ENCODE measurements at places on chromosomes 2 and 18.

DNA sequence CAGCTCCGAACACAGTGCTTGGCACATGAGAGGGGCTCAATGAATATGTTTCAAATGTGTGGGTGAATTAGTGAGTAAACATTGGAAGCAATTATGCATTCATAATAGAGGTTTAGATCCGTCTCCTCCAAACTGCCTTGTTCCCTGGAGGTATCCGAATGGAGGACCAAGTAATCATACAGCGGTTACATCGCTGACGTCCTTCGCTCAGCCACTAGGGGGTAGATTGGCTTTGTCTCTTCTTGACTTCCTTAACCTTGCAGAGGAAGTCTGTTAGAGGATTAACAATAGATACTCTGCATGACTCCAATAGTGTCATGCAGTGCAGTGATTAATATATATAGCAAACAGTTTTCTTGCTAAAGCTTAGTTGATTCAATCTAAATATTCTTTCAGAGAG is 517.0 kb downstream of the PTPRM start:
- peak; percentile 36 for DNase-seq

DNA sequence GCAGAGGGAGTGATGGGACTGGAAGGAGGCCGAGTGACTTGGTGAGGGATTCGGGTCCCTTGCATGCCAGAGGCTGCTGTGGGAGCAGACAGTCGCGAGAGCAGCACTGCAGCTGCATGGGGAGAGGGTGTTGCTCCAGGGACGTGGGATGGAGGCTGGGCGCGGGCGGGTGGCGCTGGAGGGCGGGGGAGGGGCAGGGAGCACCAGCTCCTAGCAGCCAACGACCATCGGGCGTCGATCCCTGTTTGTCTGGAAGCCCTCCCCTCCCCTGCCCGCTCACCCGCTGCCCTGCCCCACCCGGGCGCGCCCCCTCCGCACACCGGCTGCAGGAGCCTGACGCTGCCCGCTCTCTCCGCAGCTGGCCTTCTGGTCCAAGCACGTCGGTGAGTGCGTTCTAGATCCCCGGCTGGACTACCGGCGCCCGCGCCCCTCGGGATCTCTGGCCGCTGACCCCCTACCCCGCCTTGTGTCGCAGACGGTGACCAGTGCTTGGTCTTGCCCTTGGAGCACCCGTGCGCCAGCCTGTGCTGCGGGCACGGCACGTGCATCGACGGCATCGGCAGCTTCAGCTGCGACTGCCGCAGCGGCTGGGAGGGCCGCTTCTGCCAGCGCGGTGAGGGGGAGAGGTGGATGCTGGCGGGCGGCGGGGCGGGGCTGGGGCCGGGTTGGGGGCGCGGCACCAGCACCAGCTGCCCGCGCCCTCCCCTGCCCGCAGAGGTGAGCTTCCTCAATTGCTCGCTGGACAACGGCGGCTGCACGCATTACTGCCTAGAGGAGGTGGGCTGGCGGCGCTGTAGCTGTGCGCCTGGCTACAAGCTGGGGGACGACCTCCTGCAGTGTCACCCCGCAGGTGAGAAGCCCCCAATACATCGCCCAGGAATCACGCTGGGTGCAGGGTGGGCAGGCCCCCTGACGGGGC is 4.6 kb downstream of the PROC start:
- no peak for DNase-seq

DNA sequence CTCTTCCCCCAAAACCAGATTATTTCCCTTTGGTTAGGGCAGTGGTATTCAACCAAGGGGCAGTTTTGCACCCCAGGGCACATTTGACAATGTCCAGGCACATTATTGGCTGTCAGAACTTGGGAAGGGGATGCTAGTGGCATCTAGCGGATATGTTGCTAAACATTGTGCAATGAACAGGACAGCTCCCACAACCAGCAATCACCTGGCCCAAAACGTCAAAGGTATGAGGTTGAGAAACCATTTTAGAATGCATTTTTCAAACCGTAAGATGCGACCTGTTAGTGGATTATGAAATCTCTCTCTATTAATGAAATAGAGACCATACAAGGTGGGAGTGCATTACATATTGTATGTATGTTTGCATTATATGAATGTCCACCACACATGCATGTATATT is 54.2 kb downstream of the CD8B2 start:
- no peak for DNase-seq

GRCh38 chr2:123036300-123036699 is 988.8 kb upstream of the CNTNAP5 start:
- DNase-seq: no peak
